IMR-90 (cell line): ENCODE measurements at places on chromosomes 13 and 19.
A peak's percentile ranks its signal among the peaks of the same experiment; 100 is the strongest.

DNA sequence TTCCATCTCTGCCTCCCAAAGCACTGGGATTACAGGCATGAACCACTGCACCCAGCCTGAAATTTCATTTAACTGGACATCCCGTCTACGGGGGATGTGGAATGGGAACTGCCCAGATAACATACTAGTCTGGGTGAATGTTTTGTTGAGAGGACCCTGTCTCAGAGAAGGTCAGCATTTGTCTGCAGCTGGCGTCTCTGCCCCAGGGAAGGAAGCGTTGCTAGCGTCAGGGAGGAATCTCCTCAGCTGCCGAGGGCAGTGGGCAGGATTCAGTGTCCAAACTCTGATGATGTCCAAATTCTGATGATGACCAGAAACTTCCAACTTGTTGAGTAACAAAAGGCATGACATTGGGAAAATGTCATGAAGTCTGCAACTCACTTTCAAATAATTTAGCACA lies 3.1 kb downstream of the NXNL1 start:
- no peak for DNase-seq

GRCh38 chr19:50568728-50569698 lies 778 bp upstream of the LRRC4B start:
- DNase-seq = no peak

- peak; percentile 87 for DNase-seq
Measured at GRCh38 chr19:15432629-15433518, 14.1 kb upstream of the AKAP8L start.

DNA sequence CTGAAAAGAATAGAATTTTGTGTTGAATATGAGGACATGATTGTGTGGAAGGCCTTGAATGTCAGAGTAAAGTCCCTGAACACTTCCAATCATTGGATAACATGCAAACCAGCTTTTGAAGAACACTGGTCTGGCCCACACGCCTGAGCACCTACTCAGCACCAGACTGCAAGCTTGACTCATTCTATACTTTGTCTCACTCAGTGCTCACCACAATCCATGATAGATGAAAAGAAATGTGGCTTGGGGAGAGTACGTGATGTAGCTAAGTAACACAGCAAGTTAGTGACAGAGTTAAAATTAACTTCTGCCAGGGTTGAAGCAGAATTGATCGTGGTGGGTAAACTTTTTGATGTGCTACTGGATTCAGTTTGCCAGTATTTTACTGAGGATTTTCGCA lies 12.0 kb downstream of the DLEU7 start:
- no peak for DNase-seq

DNA sequence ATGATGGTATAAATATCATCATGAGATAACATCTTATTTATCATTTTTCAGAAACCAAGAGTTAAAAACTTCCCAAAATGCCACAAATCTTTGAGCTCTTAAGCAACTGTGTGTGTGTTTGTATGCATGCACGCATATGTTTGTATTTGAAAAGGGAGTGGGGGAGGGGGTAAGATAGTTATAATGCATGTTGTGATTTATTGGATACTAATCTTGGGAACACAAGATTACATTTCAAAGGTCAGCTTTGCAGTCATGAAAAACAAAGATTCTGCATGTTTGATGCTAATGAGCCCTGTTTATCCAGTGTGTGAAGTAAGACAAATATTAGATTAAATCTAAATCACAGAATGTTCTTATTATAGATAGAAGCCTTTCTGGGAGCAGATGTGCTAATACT lies 355.9 kb downstream of the DCT start:
- no peak for DNase-seq

DNA sequence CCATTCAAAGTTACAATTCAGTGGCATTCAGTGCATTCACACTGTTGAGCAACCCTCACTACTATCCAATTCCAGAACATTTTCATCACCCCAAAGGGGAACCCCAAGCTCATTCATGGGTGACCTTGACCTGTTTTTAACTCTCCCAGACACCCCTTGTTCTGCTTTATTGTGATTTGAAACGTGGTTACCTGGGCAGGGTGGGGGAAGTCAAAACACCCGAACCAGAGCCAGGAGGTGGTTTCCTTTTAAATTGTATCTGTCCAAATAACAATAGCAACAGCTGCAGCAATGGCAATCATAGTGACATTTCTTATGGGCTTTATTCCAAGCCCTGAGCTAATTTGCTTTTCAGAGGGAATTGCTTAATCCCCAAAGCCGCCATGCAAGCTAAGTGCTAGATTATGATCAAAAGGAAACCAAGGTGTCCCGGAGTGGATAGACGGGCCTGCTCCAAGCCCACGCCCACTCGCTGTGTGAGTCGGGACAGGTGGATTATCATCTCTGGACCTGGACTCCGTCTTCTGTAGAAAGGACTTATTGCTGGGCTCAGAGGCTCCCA lies 6.1 kb downstream of the PTGIR start:
- peak; percentile 37 for DNase-seq

- no peak for DNase-seq
Measured at GRCh38 chr19:48436586-48436985, 9.2 kb upstream of the GRWD1 start.

DNA sequence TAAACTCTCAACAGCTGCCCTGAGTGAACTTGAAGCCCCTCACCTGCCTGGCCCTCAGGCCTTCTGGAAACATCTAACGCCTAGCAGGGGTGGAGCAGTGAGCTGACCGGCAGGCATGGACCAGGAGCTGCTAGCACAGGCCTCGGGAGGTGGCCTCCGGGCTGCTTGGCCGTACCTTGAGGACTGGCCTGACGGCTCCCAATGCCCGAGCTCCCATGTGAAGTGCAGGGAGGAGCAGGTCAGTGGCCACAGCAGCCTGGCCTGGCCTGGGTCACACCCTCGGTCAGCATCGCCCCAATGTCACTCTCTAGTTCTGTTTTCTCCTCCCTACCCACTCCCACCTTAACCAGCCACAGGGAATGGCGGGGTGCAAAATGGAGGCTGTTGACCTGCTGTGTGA lies 19.0 kb downstream of the TSHZ3 start:
- no peak for DNase-seq

DNA sequence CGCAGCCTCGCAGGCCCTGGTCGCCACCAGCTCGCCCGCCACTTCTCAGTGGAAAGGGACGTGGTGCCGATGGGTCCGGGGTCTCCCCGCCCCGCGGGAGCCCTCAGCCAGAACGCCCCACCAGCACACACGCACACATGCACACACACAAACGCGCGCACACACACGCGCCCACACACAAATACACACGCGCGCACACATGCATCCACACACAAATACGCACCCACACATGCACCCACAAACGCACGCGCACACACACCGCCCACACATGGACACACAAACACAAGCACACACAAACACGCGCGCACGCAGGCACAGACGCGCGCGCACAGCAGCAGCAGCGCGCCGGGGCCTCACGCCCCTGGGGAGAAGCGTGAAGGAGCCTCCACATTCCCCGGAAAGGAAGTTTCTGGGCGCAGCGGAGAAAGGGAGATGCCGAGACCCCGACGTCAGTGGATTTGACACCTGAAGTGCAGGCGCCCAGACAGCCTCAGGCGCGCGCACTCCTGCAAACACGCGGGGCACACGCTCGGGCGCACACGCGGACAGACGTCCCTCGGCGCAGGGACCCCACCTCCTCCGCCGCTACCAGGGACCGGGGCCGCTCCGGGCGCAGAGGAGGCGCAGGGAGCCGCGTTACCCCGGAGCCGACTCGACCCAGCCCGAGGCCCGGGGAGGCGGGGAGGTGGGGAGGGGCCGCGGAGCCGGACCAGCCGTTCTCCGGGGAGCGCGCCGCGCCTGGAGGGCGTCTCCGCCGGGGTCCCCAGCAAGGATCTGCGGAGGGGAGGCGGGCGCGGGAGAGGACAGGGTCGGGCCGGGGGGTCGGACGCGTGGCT lies 622 bp downstream of the RASA3 start:
- no peak for DNase-seq

- DNase-seq = no peak
Measured at GRCh38 chr13:75800545-75800944, 164.4 kb downstream of the LMO7 start.

GRCh38 chr19:19628501-19629134 lies 598 bp upstream of the LPAR2 start:
- DNase-seq = peak; percentile 48

- no peak for DNase-seq
Measured at GRCh38 chr13:61463024-61463423, 47.4 kb upstream of the PCDH20 start.

- no peak for DNase-seq
Measured at GRCh38 chr13:101618440-101619187, 166.1 kb downstream of the ITGBL1 start.

- DNase-seq = no peak
Measured at GRCh38 chr13:23599083-23599925, 29.1 kb downstream of the TNFRSF19 start.

GRCh38 chr13:91652404-91653301 lies 254.2 kb downstream of the GPC5 start:
- DNase-seq = peak; percentile 28

DNA sequence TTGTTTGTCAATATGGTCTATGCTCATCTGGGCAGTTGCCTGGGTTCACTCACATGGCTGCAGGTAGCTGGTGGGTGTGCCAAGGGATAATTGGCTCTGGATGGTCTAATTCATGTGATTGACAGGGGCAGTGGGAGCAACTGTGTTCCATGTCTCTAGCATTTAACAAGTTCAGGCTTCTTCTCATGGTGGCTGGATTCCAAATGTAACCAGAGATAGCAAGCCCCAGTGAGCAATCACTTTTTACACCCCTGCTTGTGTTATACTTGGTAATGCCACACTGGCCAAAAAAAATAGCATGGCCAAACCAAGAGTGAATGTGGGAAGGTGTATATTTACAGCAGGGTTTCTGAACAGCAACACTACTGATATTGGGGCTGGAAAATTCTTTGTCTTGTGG lies 89.6 kb upstream of the TNFSF11 start:
- DNase-seq = no peak

GRCh38 chr13:106867249-106867648 lies 299.3 kb upstream of the ARGLU1 start:
- no peak for DNase-seq

- no peak for DNase-seq
Measured at GRCh38 chr19:45824041-45824471, 8.9 kb upstream of the RSPH6A start.

- no peak for DNase-seq
Measured at GRCh38 chr13:69487576-69487975, 620.0 kb upstream of the ATXN8OS start.

DNA sequence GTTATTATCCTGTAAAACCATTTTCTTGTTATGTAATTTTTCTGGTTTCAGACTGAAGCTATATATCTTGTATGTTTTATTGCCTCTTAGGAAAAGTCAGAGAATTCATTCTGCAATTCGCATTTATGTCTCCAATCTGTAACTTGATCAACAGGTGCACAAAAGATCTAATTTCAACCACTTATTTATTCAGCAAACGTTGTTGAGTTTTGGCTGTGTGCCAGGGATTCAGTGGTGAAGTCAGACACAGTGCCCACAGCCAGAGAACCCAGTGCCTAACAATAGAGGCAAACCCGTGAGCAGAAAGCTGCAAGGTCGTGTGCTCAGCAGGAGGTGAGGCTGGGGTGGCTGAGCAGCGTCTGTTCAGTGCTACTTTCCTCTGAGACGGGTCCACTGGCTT lies 119.5 kb upstream of the MCF2L start:
- peak; percentile 16 for DNase-seq

- peak; percentile 78 for DNase-seq
Measured at GRCh38 chr13:100203696-100204367, 114.9 kb downstream of the PCCA start.

DNA sequence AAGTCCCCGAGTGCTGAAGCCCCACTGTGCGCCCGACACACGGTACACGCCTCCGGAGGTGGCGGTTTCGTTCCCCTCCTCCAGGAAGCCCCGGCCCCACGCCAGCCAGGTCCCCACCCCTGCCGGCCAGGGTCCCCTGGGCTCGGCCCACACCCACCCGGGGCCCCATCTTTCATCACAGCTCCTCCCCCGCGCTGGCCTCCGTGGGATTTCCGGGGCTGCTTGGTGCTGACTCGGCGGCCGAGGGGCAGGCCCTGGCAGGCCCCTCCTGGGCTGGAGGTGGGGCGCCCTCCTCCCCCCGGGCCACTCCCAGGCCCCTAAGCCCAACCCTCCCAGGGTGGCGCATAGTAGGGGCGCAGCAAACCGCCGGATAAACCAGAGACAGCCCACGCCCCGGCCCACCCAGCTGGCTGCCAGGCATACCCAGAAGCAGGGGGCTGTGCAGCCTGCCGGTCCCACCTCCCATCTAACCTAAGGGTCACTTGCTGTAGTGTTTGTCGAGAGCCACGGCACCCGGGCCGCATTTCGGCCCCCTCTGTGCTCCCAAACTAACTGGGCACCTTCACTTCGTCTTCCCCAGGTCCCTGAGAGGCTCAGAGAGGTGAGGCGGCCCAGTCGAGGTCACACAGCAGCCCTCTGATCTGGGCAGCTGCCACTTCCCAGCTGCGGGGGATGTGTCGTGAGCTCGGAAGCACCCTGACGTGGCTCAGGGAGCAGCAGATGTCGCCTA lies 6.6 kb downstream of the ZBTB7A start:
- no peak for DNase-seq

DNA sequence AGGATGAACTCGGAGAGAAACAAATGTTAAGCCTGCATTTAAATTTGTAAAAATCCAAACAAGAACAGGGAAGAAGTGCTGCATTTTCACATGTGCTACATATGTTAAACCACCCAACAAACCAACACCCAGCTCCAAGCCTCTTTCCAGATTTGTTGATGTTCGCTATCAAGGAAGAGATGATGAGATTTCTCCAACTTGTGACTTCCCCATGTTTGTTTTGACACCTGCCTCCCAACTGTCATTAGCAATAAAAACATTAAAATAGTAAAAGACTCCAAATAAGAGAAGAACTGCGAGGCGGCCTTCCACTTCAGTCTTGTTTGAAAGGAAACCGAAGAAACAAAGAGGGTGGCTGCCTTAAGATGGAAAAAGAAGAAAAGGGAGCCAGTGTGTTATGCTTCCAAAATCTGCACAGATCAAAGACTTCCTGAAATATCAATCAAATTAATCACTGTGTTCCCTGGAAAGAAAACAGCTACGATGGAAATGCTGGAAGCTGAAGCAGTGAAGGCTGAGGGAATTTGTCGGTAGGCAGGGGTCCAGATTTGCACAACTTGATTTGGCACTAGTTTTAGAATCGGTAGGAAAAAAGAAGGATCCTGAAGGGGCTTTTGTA lies 14.0 kb upstream of the GGACT start:
- no peak for DNase-seq

DNA sequence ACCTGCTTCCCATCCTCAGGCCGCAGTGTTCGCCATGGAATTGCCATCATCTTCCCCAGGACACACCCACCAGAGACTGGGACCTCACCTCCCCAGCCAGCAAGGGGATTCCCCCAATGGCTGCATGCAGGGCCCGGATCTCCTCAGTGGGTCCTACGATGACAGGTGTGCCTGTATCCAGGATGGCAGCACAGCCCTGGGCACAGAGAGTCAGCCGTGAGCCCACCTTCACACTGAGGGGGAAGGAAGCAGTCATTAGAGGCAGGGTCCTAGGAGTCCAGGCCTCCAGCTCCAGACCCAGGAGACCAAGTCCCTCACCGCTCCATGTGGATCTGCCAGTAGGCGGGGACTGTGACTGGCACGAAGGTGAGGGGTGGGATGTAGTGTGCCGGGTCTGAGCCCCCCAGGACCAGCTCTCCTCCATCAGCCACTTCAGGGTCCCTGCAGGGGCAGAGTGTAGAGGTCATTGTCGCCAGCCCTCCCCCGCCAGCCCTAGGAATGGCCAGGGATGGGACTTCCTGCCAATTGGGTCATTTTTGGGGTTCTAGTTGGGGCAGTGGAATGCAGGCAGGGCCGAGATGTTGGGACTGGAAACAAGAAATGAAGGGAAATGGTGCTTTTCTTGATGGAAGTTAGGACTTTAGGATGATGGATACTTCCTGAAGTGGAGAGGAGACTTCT lies 5.7 kb upstream of the KCNC3 start:
- no peak for DNase-seq
